ENCODE measurements at places on chromosomes 1 and 21. TPM values are rescaled to one million over a fixed set of nuclear protein-coding genes. Genes with fewer than 3 reads are reported as not detected.

- no peak overlapping the region for H3K4me3 ChIP-seq
- no peaks in the 10 kb centered on the region for H3K36me3 ChIP-seq
- peaks cover 49% of the 10 kb centered on the region for H3K4me1 ChIP-seq
- DNase-seq = no peak
- no peaks in the 10 kb centered on the region for H3K27me3 ChIP-seq
- no peak overlapping the region for H3K27ac ChIP-seq
Measured at GRCh38 chr1:172402878-172403569, 17.5 kb upstream of the C1orf105 start.

GRCh38 chr1:238252033-238252802 is 361.5 kb upstream of the ZP4 start:
- peak; percentile 56 for DNase-seq
- no peaks in the 10 kb centered on the region for H3K27me3 ChIP-seq
- H3K4me1 ChIP-seq = no peaks in the 10 kb centered on the region
- no peak overlapping the region for H3K27ac ChIP-seq
- no peaks in the 10 kb centered on the region for H3K36me3 ChIP-seq
- H3K4me3 ChIP-seq = no peak overlapping the region

MRPS6 gene
- total RNA-seq = 13.7 TPM

TNFRSF18 gene
- not detected for total RNA-seq
